ENCODE measurements at places on chromosomes 3 and 15.

DNA sequence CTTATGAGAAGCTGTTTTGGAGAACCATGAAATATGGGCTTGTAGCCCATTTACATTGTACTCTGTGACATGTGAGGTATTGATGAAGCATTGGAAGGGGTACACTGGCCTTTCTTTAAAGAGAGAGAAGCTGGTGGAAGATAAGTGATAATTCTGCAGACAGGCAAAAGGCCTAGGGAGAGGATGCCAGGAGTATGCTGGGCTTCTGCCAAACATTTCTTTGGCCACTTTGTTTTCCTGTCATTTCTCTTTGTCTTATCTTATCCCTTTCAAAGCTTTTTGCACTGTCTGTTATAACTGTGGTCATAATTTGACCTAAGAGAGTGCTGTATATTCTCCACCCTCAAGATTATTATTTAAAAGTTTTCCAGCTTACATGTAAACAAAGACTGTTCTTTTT, 109.6 kb upstream of the SEMA6D start:
- peak; percentile 43 for DNase-seq

DNA sequence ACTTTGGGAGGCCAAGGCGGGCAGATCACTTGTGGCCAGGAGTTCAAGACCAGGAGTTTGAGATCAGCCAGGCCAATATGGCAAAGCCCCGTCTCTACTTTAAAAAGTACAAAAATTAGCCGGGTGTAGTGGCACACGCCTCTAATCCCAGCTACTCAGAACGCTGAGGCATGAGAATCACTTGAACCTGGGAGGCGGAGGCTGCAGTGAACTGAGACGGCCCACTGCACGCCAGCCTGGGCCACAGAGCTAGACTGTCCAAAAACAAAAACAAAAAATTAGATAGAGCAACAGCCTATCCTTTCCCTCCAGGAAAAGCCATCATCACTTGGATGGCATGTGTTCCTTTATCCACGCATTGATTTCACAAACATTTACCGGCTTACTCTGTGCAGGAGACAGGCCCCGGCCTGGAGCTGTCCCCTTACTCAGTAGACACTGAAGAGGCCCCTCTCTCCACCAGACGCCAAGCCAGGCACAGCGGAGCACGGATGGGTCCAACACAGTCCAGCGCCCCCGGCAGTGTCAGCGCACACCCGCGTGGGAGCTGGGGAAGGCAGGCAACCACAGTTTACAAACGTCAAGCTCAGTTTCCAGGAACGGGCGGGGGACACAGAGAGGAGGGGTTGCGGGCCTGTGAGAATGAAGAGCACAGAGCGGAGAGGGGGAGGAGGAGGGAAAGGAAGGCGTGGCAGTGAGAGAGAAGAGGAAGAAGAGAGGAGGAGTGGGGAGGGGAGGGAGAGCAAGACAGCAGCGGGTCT, 3.1 kb downstream of the GP5 start:
- no peak for DNase-seq

- no peak for DNase-seq
Observed at GRCh38 chr3:102374863-102375634, 59.8 kb upstream of the ZPLD1 start.

- DNase-seq, result no peak
Observed at GRCh38 chr3:100104817-100105413, 9.4 kb downstream of the FILIP1L start.

GRCh38 chr3:60217156-60217911, 1033.9 kb downstream of the FHIT start:
- DNase-seq, result no peak

DNA sequence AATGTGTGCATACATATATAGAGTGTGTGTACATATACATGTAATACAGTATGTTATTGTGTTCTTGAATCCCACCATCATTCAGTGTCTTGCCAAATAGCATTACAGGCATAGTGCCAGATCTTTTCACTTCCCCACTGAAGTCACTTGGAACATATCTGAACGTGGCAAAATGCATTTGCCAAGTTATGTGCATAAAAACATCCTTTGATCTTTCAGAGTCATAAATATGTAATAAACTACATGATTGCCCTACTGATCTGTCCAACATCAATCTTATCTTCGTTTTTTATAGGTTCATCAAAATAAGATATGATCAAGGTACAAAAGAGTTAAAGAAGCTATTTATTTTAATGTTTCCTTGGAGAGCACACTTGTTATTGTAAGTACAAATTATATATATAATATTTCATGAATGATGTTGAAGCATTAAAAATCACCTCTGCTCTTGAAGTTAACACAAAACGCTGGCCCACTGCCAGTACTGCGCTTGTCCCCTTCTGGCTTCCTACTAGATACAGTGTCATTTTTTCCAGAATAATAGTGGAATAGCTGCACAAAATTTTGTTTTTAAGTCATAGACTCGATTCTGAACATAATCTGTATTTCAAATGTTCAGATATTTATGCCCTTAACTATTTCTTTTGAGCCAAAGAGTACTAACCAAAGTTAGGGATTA, 549.5 kb upstream of the ARRDC4 start:
- peak; percentile 10 for DNase-seq

GRCh38 chr3:134180761-134181160, 69.9 kb downstream of the RYK start:
- DNase-seq, result no peak

GRCh38 chr3:117304681-117305080, 595.1 kb downstream of the TUSC7 start:
- DNase-seq, result no peak

DNA sequence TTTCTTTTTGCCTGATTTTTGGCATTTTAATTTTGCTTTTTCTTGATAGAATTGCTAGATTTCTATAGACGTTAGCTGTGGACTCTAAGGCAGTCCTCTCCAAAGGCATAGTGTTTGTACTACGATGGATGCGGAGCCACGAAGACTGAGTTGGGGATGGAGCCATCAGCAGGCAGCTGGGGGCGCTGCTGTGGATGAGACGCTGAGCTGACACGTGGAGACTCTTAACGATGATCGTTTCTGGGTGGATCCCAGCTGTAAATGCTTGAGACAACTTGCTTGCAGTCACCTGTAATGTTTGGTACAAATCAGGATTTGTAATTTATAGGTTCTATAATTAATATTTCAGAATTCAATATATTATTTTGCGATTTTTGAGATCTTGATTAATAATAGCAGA, 13.3 kb upstream of the PPP1R2 start:
- DNase-seq, result no peak

- DNase-seq, result no peak
Observed at GRCh38 chr15:65556622-65557021, 26.4 kb downstream of the HACD3 start.

GRCh38 chr3:40911264-40911663, 288.0 kb upstream of the CTNNB1 start:
- no peak for DNase-seq

- no peak for DNase-seq
Observed at GRCh38 chr3:153864793-153865192, 256.4 kb upstream of the ARHGEF26 start.

DNA sequence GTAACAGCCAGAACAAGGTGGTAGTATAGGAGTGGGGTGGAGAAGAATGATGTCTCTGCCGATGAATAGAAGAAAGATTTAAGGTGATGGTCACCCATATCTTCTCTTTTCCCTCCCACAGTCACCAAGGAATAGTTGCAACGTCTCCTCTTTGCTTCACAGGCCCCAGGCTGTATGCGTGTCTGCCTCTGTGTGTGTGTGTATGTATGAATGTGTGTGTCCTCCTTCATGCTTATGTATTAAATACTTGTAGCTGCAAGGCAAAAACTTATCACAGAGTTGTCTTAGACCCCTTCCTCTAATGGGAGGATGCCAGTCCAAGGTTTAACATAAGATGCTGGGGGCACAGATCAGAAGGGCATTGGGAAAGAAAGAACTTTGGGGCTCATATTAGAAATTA, 19.1 kb upstream of the BNC1 start:
- DNase-seq, result no peak

- no peak for DNase-seq
Observed at GRCh38 chr3:149934524-149934923, 36.2 kb downstream of the PFN2 start.

GRCh38 chr3:71784201-71784913, 591 bp downstream of the PROK2 start:
- DNase-seq, result no peak

DNA sequence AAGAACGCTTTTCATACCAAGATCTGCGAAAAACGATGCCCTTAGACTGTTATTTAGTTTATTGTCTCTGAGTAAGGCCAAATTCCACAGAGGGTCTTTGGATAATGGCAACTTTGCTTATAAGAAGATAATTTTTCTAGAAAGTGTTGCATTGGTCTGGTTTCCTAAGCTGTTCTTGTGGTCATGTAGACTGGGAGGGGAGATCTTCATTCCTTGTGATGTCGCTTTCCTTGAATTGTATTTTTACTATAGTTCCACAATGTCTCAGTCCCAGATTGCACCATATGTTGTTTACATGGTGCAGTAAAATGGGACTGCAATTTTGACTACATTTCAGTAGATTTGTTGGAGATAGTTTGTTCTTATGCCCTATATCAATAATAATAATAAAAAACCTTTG, 28.8 kb upstream of the ST3GAL6 start:
- DNase-seq, result no peak

GRCh38 chr15:29664406-29664805, 157.9 kb downstream of the TJP1 start:
- no peak for DNase-seq

DNA sequence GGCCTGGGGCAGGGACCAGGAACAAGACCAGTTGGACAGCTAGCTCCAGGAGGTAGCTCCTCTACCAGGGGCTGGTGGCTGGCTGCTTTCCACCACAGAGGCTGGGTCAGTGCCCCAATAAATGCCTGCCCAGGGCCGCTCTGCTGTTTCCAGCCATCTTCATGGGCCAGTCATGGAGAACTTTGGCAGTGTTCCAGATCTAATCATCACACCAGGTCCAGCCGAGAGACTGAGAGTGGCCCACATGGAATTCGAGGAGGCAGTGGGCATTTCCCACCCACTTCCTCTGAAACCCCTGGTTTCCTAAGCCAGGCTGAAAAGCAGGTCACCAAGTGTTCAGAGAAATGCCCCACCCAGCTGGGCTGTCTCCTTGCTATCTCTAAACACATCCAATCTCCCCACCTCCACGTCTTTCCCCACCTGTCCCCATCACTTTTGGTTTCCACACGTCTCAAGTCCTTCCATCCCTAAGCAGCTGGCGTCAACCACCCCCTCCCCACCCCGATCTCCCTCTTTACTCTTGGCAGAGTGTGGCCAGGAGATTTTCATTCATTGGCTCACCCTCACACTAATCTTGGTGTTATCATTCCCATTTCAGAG, 190.0 kb upstream of the LINGO1 start:
- DNase-seq, result no peak

DNA sequence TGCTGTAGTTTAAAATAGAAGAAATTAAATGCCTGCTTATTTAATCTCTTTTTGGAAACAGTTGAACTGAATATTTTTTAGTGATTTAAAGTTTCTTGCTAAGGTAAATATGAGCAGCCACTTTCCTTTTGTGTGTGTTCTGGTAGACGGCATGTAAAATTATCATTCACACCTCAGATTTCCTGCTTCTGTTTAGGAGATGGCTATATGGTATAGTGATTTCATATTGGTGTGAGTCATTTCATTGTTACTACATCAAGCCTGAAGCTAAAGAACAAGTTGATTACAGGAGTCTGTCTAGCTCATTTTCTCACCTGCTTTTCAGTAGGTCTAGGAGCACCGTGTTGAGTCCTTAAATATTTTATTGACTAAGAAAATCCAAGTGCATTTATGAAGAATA, 2.2 kb downstream of the LRCH3 start:
- no peak for DNase-seq

DNA sequence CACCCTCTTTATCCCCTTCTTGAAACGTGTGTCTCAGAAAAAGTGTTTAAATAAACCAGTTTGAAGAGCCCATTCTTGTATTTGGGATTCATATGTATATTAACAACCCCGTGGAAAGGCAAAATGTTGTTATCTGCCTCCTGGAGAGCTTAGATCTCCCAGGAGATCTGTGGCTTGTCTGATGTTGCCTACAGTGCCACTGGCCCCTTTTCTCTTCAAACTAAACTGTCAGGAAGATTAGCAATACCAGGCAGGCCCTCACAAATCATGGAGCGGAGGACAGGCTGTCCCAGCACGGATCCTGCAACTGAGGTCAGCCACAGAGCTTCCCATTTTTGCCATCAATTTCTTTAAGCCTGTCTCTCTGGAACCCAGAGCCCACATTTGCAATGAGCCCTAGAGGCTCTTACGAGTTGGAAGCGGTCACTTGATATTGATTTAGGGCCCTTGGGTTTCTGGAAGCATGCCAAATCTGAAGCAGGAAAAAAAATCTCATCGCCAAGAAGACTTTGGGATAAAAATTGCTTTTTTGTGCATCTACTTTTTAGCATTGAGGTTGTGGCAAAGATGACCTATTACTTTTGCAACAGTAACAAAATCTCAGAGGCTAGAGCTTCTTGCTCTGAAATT, 234.1 kb downstream of the OPA1 start:
- DNase-seq, result no peak

GRCh38 chr15:58057559-58057958, 8.0 kb downstream of the ALDH1A2 start:
- DNase-seq, result no peak

DNA sequence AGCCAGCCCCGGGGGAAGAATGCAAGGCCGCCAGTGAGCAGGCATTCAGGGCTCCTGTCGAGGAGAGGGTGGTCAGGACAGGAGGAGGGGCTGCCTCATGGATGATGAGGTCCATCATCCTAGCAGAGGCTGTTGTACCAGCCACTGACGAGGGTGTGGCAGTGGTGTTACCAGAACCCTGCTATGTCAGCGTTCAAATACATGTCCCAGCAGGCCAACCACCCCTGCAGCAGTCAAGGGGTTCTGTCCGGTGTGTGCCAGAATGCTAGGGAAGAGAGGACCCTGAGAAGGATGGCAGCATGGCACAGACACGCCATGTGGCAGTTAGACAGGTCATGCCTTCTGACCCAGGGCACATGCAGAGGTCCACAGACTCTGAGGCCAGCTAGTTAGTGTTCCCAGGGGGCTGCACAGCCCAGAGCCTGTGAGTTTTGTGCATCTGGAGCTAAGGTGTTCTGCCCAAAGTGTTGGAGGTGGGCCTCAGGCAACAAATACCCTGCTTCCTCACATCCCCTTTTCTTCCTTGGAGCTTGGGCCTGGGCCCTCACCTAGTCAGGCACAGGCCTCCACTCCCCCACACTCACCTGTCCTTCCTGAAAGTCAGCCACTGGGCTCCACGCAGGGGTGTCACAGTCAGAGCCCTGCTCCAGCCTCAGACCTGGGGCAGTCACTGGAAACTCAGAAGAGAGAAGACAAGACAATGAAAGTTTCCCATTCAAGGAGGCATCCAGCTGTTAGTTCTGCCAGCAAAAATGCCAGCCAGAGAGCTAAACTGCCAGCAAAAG, 7.8 kb downstream of the PAK6 start:
- no peak for DNase-seq

DNA sequence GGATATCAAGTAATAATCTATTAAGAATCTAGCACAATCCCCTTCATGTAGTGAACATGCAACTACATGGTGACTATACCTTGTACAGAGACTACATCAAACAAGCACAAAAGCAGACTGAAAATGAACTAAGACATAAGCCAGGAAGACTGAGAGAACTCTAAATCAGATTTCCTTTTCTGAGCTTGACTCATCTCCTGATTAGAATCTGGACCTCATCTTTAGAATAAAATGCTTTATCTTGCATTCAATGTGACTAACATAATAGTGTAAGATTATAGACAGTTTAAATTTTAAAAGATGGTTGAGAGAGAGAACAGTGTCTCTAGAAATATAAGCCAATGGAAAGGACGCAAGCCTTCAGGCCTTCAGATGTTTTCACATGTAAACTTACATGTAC, 17.5 kb upstream of the PKM start:
- no peak for DNase-seq

- DNase-seq, result no peak
Observed at GRCh38 chr15:37933666-37934065, 774 bp upstream of the TMCO5A start.

Data from COR-L47 (cell line).